ENCODE measurements at places on chromosomes 2 and 18.

- no peak for DNase-seq
These were observed 37.9 kb upstream of the EVA1A start for GRCh38 chr2:75598589-75599155.

- no peak for DNase-seq
These were observed 2.8 kb downstream of the ARID5A start for GRCh38 chr2:96539215-96539920.

DNA sequence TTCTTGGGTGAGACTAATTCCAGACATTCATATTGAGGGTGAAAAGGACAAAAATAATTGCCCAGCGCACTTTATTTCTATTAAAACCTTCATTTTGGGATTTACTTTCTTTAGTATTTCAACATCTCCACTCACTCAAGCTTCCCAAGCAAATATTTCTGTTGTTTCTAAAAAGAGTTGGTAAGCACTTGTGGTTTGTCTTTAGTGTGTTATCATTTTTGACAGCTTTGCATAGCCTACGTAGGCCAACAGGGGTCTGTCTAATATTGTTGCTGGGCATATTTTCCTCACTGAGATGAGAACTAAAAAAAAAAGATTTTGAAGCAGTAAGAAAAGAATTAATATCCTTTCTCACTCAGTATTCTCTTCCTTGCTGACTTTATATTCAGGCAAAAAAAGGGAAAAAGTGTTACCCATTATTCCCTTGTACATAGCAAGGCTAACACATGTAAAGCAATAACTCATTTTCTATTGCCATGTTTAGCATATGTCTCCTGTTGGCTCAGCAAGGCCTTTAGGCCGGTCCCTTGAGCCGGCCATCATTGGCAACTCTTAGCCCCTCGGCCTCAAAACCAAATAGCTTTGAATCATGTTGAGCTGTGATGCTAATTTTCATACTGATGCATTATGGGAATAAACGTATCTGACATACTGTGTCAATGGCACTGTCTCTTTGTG, 494.2 kb downstream of the ARHGAP15 start:
- DNase-seq: no peak

- DNase-seq: no peak
These were observed 39.0 kb upstream of the SNED1 start for GRCh38 chr2:240959214-240959940.

All from spinal cord (tissue), 10 donors.